Fibroblast of skin of scalp (primary cell): ENCODE measurements at places on chromosomes 2 and 18.

DNA sequence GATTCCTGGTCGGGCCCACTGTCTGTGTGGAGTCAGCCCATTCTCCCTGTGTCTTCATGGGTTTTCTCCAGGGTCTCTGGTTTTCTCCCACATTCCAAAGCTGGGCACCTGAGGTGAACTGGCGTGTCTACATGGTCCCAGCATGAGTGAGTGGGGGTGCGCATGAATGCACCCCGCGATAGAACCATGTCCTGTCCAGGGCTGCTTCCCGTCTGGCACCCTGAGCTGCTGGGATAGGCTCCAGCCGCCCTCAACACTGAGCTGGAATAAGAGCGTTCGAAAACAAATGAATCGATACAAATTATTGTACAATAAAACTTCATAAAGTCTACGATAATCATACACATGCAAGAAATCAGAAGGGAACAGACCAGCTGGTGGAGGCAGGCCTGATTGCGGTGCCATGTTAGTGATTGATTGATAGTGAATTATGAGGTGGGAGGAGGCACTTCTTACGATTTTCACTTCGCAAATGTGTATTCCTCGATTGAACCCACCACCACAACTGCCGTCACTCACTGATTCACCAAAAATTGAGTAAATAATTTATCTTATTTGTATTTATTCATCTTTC is 186.6 kb downstream of the MGAT5 start:
- no peak for DNase-seq

DNA sequence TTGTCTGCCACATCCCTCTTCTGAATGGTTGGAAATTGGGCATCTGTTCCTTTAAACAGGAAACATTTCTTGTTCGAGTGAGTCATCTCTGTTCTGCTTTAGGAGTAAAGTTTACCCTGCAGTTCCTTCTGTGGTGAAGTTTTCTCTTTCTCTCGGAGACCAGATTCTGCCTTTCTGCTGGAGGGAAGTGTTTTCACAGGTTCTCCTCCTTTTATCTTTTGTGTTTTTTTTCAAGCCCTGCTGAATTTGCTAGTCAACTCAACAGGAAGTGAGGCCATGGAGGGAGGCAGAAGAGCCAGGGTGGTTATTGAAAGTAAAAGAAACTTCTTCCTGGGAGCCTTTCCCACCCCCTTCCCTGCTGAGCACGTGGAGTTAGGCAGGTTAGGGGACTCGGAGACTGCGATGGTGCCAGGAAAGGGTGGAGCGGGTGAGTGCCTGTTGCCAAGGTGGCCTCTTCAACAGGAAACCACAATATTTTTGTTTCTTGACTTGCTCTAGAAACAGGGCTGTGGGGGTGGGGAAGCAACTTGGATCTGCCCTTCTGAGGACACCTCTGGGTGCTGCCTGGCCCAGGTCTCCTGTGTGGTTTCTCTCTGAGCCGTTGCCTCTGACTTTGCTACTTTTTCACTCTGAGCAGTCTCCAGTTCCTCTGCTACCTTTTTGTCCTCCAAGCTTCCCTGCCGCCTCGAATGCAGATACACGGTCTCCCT is 2.2 kb upstream of the CASP8 start:
- DNase-seq = peak; percentile 70

DNA sequence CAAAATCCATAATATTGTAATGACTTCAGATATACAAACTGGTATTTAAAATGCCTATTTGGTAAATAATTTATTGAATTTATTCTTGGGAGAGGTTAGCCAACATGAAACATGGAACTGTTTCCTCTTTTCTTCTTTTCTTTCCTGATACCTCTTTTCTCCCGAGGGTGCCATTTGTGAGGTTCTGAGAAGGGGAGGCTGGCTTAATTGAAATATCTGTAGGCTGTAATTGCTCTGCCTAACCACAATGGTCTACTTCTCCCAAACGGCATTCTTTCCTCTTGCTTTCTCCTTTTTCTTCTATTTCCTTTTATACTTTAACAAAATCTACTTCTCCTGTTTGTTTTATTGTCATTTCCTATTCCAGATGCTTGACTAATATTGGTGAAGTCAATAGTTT is 114.9 kb downstream of the TCF4 start:
- DNase-seq = no peak

GRCh38 chr2:44969936-44970335 is 28.4 kb downstream of the SIX3 start:
- DNase-seq = no peak

DNA sequence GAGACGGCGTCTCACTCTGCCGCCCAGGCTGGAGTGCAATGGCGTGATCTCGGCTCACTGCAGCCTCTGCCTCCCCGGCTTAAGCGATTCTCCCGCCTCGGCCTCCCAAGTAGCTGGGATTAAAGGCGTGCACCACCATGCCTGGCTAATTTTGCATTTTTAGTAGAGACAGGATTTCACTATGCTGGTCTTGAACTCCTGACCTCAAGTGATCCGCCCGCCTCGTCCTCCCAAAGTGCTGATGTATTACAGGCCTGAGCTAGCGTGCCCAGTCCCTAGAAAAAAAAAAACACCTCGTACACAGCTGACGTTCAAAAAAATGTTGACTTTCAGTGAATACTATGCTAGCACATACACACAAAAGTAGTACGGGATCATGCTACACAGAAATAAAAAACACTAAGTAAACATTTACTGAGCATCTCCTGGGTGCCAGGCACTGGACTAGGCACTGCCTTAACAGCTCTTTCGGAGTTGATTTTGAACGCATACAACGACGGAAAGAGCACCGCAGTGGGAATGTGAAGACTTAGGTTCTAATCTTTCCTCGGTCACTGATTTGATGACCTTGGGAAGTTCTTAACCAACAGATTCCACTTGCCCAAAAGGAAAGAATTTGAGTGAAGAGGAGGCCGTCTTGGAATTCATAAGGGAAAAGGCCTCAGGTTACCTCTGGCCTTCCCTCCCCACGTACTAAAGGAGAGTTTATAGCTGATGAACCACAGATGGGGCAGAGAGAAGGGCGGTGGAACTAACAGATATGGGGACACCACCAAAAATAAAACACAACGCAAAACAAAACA is 1.1 kb downstream of the DNAJC27 start:
- DNase-seq = peak; percentile 36

DNA sequence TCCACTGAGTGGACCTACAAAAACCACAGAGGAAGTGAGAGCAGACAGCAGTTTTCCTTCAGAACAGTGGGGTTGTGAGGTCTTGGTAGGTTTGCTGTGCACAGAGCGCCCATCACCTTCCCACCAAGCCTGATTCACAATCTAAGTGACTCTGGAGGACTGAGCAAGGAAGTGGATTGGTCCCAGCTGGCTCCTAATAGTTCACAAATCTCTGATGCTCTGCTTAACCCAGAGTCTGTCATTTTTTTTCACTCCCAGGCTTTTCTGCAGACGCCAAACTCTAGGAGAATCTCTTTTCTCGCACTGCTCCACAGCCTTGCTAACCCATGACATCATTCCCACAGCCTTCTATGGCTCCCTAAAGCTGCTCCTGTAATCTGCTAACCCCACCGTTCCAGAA is 280.4 kb downstream of the C1D start:
- DNase-seq = peak; percentile 7

DNA sequence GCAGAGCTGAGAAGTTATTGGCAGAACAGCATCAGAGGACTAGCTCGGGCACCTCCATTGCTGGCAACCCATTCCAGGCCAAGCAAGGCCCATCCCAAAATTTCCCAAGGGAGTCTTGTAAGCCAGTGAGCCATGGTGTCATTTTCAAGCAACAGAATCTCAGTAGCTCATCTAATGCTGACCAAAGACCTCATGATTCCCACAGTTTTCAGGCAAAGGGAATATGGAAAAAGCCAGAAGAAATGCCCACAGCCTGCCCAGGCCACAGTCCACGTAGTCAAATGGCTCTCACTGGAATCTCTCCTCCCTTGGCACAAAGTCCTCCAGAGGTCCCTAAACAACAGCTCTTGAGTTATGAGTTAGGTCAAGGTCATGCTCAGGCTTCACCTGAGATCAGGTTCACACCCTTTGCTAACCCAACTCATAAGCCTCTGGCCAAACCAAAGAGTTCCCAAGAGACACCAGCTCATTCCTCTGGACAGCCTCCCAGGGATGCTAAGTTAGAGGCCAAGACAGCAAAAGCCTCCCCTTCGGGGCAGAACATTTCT is 2.6 kb downstream of the SMARCAL1 start:
- no peak for DNase-seq

DNA sequence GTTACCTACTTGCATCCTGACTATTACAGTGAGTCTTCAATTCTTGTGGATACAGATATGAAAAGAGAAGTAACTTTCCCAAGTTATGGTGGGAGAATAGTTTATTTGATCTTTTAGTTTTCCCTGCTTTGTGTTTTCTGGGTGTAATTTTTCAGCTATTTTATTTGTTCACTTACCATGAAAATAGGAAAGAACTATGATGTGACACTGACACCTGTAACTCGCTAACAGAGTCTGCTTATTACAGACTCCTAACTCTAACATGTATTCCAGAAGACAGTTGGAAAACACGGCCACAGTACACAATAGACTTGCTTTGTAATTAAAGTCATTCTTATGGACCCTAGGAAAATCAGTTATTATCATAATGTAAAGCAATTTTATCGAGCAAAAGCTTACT is 323.2 kb downstream of the LRRTM1 start:
- no peak for DNase-seq

GRCh38 chr2:74504591-74504990 is 2.9 kb downstream of the PCGF1 start:
- DNase-seq = no peak

GRCh38 chr18:78621141-78621755 is 358.4 kb upstream of the SALL3 start:
- DNase-seq = no peak

DNA sequence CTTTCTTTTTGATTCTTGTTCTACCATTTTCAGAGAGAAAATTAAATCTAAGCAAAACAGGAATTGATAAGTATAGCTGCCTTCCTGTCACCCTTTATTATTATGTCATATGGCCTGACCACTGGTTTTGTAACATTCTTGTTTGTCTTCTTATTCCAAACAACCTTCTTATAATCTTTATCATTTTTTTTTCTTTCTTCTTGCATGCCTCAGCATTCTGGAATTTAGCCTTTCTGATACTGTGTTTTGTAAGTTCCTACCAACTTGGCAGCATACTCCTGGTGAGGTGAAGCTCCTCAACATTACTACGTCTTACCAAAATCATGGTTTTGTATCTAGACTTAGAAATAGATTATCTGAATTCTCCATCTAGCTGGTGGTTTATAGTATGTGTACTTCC is 199.2 kb downstream of the CAMKMT start:
- no peak for DNase-seq

DNA sequence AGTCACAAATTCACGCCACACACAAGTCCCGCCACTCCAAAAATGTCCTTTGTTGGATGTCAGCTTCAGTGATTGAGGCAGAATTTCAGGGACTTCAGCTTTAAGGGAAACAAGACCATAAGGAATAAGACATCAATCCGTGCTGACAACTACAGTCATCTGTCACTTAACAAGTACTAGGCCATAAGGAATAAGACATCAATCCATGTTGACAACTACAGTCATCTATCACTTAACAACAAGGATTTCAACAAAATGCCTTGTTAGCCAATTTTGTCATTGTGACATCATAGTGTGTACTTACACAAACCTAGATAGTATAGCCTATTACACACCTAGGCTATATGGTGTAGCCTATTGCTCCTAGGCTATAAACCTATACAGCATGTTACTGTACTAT is 58.0 kb downstream of the ANTXR1 start:
- no peak for DNase-seq

DNA sequence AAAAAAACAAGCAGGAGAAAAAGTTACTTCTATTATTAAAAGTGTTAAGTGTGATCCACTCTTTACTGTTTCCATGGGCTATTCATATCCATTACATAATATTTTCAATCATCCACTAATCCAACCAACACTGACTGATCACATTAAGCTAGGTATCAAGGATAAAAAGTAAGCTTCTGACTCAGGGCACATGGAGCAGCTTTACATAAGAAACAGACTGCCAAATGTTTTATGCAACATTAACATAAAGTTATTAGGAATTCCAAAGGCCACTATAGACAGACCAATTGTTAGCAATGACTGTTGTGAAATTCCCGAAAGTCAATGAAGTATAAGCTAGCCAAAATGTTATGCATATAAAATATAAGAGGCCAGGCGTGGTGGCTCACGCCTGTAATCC is 277.6 kb downstream of the ZEB2 start:
- no peak for DNase-seq

DNA sequence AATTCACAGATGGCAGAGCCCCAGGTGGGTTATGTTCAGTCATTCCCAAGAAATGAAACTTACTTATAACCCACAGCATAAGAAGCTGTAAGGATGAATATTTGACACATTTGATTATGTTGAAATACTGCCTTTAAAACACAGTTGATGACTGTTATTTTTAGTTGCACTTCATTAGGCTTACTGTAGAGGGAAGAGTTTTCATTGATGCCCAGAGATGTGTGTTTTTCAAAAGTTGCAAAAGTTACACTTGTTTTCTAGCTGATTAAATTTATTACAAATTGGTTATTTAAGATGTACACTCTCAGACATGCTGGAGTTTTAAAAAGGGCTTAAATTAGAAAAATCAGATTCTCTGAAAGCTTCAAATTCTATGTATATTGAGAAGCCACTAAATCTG is 506.1 kb downstream of the PARD3B start:
- no peak for DNase-seq

GRCh38 chr2:101775092-101775491 is 77.6 kb downstream of the MAP4K4 start:
- no peak for DNase-seq

DNA sequence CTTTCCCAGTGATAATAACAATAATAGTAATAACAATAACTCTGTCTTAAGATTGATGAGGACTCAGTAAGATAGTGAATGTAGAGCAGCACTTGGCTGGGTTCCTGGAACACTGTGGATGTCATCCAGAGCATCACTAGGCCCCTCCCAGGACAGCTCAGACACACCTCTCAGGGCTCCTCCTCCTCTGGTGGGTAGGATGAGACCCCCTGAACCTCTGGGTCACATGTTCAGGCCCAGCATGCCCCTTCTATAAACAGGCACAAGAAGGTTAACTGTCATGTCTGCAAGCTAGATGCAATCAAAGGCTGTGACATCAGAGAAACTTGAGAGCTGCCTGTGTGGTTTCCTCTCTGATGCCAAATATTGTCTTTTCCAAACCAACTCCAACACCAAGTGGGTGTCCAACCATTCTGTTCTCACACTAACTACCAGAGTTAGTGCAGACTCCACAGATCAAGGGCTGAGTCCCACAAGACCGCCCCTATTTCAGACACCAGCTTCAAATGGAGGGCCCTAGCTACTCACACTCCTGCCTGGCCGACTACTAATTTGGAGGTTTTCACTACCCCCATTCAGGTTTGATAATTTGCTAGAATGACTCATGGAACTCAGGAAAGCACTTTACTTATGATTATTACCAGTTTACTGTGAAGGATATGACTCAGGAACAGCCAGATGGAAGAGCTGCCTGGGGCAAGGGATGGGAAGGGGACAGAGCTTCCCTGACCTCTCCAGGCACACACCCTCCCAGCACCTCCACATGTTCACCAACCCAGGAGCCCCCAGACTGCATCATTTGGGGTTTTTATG is 46.4 kb upstream of the BZW1 start:
- peak; percentile 79 for DNase-seq

- no peak for DNase-seq
Measured at GRCh38 chr2:69646714-69647113, 3.2 kb upstream of the AAK1 start.
